ENCODE measurements at places on chromosomes 13 and 19.
A peak's percentile ranks its signal among the peaks of the same experiment; 100 is the strongest.

GRCh38 chr13:59345311-59345710 lies 818.4 kb downstream of the DIAPH3 start:
- peak; percentile 82 for DNase-seq

DNA sequence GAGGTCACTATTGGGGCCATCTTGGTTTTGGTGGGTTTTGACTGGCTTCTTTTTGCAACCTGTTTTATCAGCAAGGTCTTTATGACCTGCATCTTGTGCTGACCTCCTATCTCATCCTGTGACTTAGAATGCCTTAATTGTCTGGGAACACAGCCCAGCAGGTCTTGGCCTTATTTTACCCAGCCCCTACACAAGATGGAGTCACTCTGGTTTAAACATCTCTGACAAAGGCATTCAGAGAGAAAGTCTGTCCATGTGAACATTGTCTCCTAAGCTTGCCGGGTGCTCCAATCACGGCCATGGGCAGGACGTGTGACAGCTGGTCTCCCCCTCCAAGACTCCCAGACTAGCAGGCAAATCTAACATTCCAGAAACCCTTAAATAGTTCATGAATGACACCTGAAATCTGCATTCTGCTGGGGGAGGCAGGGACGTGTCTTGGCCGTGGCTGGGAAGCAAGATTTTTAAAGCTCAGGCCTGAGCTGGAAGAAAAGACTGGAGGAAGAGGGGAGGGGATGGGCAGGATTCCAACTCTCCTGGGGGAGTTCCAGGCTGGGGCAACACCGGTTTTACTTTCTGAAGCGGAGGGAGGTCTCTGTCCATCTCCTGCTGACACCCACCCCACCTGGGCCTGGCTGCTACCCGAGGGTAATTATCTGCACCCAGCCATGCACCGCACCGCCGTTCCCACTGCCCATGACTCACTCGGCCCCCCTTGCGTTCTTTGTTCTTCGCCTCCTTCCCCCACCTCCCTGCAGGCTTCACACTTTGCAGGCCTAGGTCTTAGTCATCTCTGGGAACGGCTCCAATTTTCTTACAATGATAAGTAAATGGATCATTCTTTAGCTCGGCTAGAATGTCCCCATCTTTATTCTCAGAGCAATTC lies 11.6 kb upstream of the OR1M1 start:
- DNase-seq, result peak; percentile 58

DNA sequence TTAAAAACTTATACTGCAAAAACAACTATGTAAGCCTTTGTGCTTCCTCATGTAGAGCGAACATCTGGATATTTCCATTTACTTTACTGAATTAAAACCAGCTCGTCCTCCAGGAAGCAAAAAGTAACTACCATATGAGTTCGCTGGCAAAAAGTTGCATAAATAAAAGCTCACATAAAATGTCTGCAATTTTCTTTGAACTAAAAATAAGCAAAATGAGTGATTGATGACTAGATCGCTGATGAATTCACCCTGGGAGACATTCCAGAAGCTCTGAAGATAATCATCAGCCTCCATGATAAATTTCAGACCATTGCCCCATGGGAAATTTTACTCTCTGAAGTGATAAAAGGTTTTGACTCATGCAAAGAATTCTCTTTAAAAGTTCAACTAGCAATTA lies 67.3 kb upstream of the SACS start:
- no peak for DNase-seq

DNA sequence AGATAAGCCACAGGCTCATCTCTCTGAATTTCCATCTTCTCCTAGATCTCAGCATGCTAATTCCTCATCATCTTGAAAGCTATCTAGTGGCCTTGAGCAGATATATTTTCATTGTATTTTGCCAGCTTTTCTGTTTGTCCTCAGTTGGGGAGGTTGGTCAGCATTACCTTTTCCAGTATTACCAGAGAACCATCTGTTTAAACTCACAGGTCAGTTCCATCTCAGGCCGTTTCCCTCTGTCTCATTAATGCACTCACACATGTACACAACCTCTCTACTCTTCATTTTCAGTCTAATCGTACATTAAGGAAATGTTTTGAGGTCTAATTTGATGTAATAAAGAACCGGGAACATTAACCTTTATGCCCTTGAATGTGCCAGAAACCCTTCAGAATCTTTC lies 29.7 kb downstream of the USPL1 start:
- no peak for DNase-seq

- no peak for DNase-seq
Measured at GRCh38 chr13:78655007-78655406, 3.9 kb downstream of the OBI1 start.

GRCh38 chr13:66210677-66211076 lies 1019.5 kb downstream of the PCDH9 start:
- DNase-seq, result no peak

GRCh38 chr13:73535341-73535740 lies 476.5 kb downstream of the KLF5 start:
- no peak for DNase-seq

DNA sequence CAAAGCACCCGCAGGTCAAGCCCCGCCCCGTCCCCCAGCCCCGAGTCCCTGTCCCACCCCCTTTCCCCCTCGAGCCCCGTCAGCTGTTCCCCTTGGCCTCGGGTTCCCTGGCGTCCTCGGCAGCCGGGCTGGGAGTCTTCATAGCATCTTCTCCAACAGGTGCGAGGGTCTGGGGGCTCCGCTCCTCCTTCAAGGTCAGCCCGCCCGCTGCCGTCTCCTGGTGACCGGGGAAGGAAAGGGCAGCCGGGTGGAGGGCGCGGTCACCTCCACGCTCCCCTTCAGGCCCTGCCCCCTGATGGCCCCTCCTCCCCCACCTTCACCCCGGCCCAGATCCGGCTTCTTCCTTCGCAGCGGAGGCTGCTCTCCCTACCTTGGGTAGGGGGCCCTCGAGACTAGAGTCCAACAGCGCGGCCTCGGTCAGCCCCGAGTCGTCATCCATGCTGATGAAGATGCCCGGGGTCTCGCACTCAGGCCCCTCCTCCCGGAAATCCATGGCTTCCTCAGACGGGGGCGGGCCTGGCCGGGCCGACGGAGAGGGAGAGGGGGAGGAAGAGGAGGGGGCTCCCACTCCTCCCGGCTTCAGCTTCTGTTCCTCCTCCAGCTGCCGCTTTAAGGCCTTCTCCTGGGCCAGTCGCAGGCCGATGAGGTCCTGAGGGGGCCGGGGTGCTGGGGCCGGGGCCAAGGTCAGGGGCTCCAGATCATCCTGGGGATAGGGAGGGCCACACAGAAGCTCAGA lies 541 bp upstream of the RSPH6A start:
- DNase-seq, result peak; percentile 85

DNA sequence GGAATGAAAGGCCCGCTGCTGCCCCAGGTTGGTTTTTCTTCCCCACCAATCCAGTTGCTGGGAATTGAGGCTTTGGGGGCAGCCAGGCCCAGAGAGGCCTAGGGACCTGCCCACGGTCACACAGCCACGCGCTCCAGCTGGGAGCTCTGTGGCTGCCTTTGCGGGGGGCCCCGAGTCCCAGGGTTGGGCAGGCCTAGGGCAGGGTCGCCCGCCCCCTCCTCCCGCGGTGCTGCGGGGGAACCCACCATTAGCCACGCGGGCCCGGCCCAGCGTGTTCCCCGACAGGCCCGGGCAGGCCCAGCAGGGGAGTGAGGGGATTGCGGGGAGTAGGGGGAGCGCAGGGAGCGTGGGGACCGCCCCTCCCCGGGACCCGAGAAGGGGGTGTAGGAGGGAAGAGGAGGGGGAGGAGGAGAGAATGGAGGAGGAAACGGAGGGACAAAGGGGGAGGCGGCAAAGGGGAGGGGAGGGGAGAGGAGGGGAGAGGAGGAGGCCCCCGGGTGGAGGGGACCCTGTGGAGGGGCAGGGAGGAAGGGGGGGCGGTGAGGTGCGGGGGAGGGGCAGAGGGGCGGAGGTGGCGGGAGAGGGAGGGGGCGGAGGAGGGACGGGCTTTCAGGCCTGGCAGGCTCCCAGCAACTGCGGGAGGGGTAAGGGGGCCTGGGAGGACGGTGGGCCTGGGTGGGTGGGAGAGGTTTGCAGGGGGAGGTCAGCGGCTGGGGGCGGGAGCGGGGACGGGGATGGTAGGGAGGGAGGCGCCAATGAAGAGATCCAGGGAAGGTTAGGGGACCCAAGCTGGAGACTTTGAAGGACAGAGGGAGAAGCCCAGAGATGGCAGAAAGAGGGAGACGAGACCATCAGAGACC lies 12.9 kb upstream of the TLE2 start:
- no peak for DNase-seq

GRCh38 chr19:18607226-18608101 lies 865 bp upstream of the CRLF1 start:
- no peak for DNase-seq

- no peak for DNase-seq
Measured at GRCh38 chr13:33185853-33186252, 99.7 kb downstream of the STARD13 start.

GRCh38 chr19:55015126-55015525 lies 22.9 kb downstream of the GP6 start:
- no peak for DNase-seq

DNA sequence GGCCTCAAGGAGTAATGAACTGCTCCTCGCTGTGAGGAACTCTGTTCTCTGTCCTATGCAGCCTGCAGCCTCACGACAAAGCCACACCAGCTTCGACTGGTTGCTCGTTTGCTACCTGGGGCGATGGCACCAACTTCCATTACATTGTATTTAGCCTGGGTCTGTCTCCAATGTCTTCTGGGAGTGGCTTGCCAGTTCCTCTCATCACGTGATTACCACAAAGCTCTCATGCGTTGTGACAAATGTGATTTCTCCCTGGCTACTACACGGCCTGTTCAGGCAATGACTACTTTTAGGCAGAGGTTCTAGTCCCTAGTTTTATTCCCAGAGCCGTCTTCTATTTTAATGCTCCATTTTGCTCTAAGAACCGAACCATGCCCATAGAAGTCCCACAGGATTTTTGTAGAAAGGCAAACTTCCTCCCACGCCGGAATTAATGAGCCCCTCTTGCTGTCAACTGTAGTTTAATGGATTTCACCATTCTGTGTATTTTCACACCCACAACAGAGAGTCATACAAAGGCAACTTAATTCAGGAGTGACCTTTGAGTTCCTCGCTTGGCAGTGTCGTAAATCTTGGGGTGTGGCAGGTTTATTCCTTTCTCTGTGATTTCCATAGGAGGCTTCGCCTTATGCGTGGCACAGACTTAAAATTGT lies 351.9 kb downstream of the EFNB2 start:
- peak; percentile 62 for DNase-seq

DNA sequence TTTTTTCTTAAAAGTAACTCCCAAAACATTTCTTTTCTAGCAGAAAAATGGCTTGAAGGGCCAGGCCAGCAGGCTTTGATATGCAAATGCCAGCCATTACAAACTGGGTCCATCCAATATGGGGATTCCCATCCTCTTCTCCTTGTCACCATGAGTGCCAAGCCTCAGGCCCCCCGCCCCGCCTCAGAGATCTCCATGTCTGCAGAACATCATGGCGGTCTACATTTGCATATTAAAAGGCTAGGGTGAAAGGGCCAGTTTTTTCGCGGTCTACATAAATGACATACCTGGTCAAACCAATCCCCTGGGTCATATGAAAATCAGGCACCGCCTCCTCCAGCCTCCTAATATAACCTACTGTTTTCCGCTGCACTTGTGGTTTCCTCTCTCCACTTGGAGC lies 1327.6 kb downstream of the UQCRFS1 start:
- DNase-seq, result no peak

- peak; percentile 38 for DNase-seq
Measured at GRCh38 chr13:30824651-30825050, 81.4 kb upstream of the MEDAG start.

GRCh38 chr13:82565201-82565600 lies 1317.1 kb downstream of the SLITRK1 start:
- DNase-seq, result no peak

GRCh38 chr13:48851707-48852106 lies 124.0 kb upstream of the FNDC3A start:
- no peak for DNase-seq

- DNase-seq, result no peak
Measured at GRCh38 chr13:113551081-113552000, 33.2 kb upstream of the TFDP1 start.

DNA sequence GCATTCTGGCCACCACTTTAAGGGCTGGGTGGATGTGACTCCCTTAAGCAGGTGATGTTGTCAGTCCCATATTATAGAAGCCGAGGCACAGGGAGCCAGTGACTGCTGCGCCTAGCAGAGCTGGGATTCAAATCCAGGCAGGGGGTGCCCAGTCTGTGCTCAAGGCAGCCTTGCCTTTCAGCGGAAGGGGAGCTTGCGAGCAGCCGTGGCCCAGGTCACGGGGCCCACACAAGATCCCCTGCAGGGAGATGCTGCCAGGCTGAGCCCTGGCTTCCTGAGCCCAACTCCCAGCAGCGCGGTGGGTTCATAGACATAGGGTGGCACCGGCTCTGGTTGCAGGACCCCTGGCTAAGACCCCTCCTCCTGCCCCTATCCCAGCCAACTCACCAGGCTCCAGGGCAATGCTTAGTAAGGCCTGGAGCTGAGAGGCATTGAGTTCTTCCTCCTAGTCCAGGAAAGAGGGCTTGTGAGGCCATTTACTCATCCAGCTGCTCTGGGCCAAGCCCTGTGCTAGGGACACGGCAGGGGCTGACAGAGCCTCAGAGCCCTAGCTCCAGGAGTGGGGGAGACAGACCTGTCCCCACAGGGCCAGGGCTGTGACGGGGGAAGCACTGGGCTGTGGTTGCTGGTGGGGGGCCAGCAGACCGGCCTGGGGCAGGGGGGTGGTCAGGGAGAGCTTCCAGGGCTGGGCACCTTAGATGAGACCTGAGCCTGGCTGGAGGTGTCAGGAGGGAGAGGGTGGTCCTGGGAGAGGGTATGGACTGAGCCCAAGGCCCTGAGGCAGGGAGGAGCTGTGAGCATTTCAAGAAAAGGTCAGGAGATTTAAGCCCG lies 9.6 kb downstream of the CAPN12 start:
- peak; percentile 45 for DNase-seq

DNA sequence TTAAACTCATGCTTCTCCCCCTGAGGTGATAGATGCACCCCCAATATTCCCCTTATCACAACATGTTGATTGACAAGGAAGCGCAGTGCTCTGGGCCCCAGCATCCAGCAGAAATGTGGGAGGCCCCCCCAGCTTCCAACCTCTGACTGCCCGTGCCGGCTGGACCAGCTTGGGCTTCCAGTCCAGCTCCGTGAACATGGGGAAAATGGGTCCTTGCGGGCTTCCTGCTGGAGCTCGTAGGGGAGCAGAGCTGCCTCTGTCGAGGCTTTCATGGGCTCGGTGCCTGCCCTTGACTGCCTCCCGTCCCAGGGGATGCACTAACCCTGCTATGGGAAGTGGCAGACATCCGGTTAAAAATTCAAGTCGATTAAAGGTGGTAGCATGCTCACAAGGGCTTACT lies 188.9 kb downstream of the COL4A1 start:
- no peak for DNase-seq

- DNase-seq, result no peak
Measured at GRCh38 chr13:27599845-27600553, 20.3 kb downstream of the LNX2 start.

DNA sequence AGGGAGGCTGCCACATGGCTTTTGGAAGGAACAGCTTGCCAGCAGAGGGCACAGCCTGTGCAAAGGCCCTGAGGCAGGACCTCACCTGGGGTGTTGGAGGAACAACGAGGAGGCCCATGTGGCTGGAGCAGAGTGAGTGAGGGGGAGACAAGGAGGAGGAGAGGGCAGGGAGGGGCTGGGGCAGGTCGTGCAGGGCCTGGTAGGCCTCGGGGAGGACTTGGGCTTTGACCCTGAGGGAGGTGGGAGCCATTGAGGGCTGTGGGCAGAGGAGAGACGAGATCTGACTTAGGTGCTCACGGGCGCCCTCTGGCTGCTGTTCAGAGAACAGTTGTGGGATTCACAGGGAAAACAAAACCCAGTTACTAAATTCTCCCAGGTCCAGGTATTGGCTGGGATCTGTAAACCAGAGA lies 25.2 kb downstream of the ZNRF4 start:
- peak; percentile 36 for DNase-seq

GRCh38 chr19:15629003-15629880 lies 11.5 kb upstream of the CYP4F3 start:
- DNase-seq, result peak; percentile 89

All from stomach (tissue), 19 donors.